Bronchial smooth muscle cell (primary cell): ENCODE measurements at places on chromosomes 6 and 20. TPM values are rescaled to one million over a fixed set of nuclear protein-coding genes. Genes with fewer than 3 reads are reported as not detected.

The IYD gene
- not detected in 2 replicates for total RNA-seq

The SLC2A4RG gene
- total RNA-seq: 17.7 and 18.8 TPM in 2 replicates

The MANEA gene
- total RNA-seq: 3.8 and 7.4 TPM in 2 replicates

The C2 gene
- total RNA-seq: 0.86 and 2.0 TPM in 2 replicates

The MACROD2 gene
- total RNA-seq: 0.43 and 0.63 TPM in 2 replicates

The SLC52A3 gene
- total RNA-seq: not detected in 2 replicates

The THBS2 gene
- 172 and 213 TPM in 2 replicates for total RNA-seq

The CGA gene
- total RNA-seq: 0.16 TPM in 1 of 2 replicates, not detected in the other

The MDFI gene
- total RNA-seq: 0.26 TPM in 1 of 2 replicates, not detected in the other

The TXLNB gene
- 1.9 and 2.1 TPM in 2 replicates for total RNA-seq

The LHFPL5 gene
- total RNA-seq: not detected in 2 replicates

The MYT1 gene
- total RNA-seq: not detected in 2 replicates

The LKAAEAR1 gene
- 0.09 and 0.16 TPM in 2 replicates for total RNA-seq

The SIM1 gene
- total RNA-seq: not detected in 2 replicates

The SCRT2 gene
- not detected in 2 replicates for total RNA-seq

The FRK gene
- 1.7 TPM in 2 replicates for total RNA-seq

The CRIP3 gene
- 0.77 TPM in 1 of 2 replicates, not detected in the other for total RNA-seq

The PNPLA1 gene
- total RNA-seq: not detected in 2 replicates

The FAM83C gene
- total RNA-seq: not detected in 2 replicates

The TPD52L1 gene
- total RNA-seq: 7.4 TPM in 2 replicates

The C4A gene
- 13.1 and 13.6 TPM in 2 replicates for total RNA-seq

The DYNLRB1 gene
- total RNA-seq: 53.6 and 57.4 TPM in 2 replicates

The CALHM4 gene
- total RNA-seq: not detected in 2 replicates

The SLC35D3 gene
- total RNA-seq: not detected in 2 replicates

The HLA-DOA gene
- under 0.01 TPM in 1 of 2 replicates, not detected in the other for total RNA-seq

The MICAL1 gene
- 32.1 and 40.4 TPM in 2 replicates for total RNA-seq
